Liver (tissue), 10 donors: ENCODE measurements at places on chromosomes 7 and 10. TPM values are rescaled to one million over a fixed set of nuclear protein-coding genes. Genes with fewer than 3 reads are reported as not detected.

- H3K4me3 ChIP-seq, result no peak overlapping the region
- peaks cover 69% of the 10 kb centered on the region for H3K4me1 ChIP-seq
- no peaks in the 10 kb centered on the region for H3K27me3 ChIP-seq
- peaks cover 22% of the 10 kb centered on the region for H3K36me3 ChIP-seq
- H3K27ac ChIP-seq, result peak overlapping the region; percentile 71
- no peak for DNase-seq
Observed at GRCh38 chr7:100022621-100023020, 7.2 kb downstream of the ZKSCAN1 start.

DNA sequence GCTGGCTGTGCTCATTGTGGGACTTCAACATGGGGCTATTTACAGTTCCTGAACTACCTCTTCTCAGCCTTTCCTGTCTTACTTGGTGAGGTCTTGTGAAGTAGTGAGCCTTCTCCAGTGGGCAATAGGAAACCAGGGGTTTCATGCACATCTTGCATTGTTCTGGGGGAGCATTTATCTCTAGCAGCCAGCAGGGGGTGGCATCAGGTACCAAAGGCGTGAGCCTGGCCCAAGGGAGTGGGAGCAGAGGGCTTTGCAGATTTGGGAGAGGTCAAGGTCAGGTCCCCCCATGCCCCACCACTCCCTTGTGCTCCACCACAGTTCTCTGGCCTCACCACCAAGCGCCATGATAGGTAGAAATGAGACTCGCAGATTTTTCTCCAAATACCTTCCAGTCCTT lies 85.4 kb upstream of the NPTX2 start:
- H3K27me3 ChIP-seq, result no peaks in the 10 kb centered on the region
- H3K36me3 ChIP-seq, result no peaks in the 10 kb centered on the region
- H3K4me1 ChIP-seq, result no peaks in the 10 kb centered on the region
- H3K27ac ChIP-seq, result no peak overlapping the region
- no peak overlapping the region for H3K4me3 ChIP-seq
- no peak for DNase-seq

GRCh38 chr7:11841657-11842056 lies 9.7 kb upstream of the THSD7A start:
- DNase-seq, result no peak
- no peaks in the 10 kb centered on the region for H3K4me1 ChIP-seq

GRCh38 chr7:91435381-91436059 lies 171.3 kb downstream of the FZD1 start:
- DNase-seq, result no peak
- no peak overlapping the region for H3K4me3 ChIP-seq
- H3K27me3 ChIP-seq, result no peaks in the 10 kb centered on the region
- H3K36me3 ChIP-seq, result no peaks in the 10 kb centered on the region

DNA sequence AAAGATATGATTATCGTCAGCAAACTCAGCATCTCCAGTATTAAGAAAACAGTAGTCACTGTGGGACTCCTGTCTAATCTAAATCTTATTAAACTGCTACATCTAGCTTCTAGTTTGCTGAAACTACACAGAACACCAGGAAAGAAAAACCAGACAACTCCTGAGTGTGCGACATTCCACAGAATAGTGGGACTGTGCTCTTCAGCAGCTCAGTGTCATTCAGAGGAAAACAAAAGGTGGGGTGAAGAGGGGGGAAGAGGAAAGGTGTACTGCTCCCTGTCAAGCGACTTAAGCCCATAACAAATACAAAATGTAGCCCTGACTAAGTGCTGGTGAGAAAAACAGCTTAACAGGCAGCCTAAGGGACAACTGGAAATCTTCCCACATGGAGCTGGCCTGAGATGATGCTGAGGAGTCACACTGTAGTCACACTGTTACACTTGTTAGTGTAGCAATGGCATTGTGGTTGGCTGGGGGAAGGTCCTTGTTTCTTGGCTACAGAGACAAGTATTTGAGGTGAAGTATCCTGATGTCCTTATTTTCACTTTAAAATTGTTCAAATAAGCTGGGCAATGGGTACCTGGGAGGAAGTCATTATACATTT lies 135.5 kb downstream of the USP6NL start:
- peaks cover 11% of the 10 kb centered on the region for H3K36me3 ChIP-seq
- H3K4me3 ChIP-seq, result no peak overlapping the region
- no peaks in the 10 kb centered on the region for H3K27me3 ChIP-seq

GRCh38 chr7:128724743-128725142 lies 14.4 kb upstream of the CALU start:
- no peaks in the 10 kb centered on the region for H3K36me3 ChIP-seq
- no peak for DNase-seq
- H3K27ac ChIP-seq, result no peak overlapping the region

The GRB10 gene
- total RNA-seq, result 19.6 TPM

DNA sequence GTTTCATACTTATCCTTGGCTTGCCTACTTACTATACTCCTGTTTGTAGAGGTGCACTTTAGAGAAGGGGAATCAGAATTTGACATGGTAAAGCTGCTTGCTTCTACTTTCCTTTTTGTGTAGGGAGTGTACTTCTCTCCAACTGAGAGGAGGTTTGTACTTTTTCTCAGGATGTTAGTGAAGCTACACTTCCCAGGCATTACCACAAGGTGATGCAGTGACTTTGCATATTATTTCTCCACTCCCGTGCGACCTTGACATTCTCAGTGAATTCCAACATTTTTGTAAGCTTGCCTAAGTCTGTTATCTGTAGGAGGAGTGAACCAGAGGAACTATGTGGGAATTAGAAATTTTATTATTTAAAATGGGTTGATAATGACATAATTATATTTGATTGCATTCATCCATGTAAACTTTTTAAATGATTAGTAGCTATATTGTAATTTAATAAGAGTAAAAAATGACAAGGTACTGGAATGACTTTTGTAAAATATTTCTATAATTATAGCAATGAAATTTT lies 5.2 kb downstream of the TAX1BP1 start:
- no peak overlapping the region for H3K4me3 ChIP-seq
- no peaks in the 10 kb centered on the region for H3K27me3 ChIP-seq
- peaks cover 46% of the 10 kb centered on the region for H3K4me1 ChIP-seq
- no peak overlapping the region for H3K27ac ChIP-seq
- DNase-seq, result no peak
- no peaks in the 10 kb centered on the region for H3K36me3 ChIP-seq

The PUS7 gene
- 5.5 TPM for total RNA-seq

DNA sequence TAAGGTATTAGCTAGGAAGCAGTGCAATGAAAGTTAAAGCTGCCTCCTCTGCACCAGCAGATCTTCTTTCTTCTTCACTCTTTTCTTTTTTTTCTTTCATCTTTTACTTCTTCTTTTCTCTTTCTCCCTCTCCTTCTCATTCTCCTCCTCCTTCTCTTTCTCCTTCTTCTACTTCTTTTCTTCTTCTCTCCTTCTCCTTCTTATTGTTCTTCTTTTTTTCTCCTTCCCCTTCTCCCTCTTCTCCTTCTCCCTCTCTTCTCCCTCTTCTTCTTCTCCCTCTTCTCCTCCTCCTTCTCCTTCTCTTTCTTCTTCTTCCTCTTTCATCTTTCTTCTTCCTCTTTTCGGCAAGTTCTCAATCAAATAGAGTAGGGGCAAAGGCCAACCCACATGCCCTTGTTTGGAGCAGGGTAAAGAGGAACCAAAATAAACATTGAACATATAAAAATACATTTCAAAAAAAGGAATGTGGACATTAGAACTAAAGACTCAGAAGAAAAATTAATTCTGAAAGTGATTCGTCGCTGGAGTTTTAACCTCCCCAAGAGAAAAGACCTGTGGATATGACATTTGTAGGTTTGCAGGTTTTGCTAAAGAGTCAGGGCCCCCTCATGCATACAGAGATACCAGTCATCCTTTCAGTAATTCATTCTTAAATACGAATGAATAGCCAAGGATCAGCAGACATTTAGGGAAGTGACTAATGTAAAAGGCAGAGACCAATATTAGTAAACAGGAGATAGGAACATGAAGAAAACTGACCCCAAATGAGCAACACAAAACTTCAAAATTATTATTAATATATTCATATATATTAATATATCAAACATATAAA lies 93.0 kb upstream of the RSU1 start:
- H3K4me1 ChIP-seq, result no peaks in the 10 kb centered on the region
- no peak overlapping the region for H3K4me3 ChIP-seq
- no peaks in the 10 kb centered on the region for H3K36me3 ChIP-seq

DNA sequence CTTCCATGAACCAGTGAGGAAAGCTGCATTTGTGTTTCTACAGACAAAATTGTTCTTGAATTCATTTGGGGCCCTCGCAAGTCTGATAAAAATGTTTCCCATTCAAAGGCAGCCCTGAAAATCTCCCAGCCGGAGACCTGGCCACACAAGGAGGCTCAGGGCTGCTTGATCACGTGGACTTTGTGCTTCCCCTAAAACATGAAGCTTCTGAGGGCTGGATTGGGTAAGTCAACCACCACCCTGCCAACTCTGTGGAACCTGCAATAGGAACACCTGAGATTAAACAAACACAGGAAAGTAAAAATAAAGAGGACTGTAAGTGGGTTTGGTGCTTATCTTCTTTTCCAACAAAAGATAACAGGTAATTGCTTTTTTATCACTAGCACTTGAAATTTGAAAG lies 133.8 kb downstream of the C10orf90 start:
- H3K27ac ChIP-seq, result no peak overlapping the region
- no peak for DNase-seq
- H3K27me3 ChIP-seq, result no peaks in the 10 kb centered on the region

DNA sequence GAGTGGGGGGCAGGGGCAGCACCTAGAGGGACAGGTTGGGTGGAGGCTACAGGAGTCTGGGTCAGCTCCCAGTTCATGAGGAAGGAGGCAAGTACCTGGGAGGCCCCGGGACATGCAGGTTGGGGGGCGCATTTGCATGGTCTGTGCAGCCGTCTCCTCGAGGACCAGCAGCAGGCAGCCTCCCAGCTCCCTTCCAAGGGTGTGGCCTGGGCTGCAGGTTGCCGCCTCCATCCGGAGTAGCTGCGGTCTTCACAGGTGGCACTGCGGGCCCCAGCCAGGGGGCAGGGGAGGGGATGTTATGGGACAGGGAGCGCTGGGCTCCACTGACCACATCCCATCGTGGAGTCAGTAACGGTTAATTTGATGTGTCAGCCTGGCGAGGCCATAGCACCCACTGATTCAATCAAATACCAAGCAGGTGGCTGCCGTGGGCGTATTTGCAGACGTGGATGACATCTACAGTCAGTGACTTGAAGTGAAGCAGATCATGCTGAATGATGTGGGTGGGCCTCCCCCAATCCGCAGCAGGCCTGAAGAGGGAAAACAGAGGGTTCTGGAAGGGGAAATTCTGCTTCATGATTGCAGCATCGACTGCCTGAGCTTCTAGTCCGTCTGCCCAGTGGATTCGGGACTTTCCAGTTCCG lies 81.6 kb downstream of the PRKAG2 start:
- H3K4me1 ChIP-seq, result peaks cover 73% of the 10 kb centered on the region
- peak overlapping the region; percentile 92 for H3K27ac ChIP-seq
- no peak overlapping the region for H3K4me3 ChIP-seq
- DNase-seq, result no peak
- H3K27me3 ChIP-seq, result no peaks in the 10 kb centered on the region

The SEMA4G gene
- total RNA-seq, result 13.9 TPM

DNA sequence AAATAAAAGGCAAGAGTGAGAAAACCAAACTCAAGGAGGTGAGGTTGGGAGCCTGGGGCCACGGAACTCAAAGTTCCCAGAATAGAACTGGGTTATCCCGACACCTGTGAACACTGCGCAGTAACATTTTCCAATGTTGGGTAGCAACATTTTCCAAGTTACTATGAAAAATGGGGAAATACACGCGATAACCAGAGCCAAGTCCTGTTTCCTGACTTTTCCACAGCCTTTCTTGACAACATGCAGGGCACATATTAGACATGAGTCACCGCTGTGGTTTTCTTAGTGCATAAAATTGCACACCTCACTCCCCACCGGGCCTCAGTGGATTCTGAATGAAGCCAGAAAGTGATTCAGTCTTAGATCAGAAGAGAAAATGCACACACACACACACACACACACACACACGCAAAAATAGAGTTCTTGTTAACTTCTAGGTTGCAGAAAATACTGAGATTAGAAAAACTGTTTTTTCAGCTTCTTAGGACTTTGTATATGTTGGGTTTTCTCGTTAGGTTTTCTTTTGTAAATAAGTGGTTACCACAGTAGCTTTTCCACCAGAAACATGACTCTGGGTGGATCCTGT lies 70.0 kb downstream of the CAMK1D start:
- DNase-seq, result no peak
- no peak overlapping the region for H3K4me3 ChIP-seq
- H3K36me3 ChIP-seq, result no peaks in the 10 kb centered on the region
- no peak overlapping the region for H3K27ac ChIP-seq

GRCh38 chr7:22717760-22718159 lies 9.2 kb upstream of the IL6 start:
- no peak overlapping the region for H3K4me3 ChIP-seq
- H3K27me3 ChIP-seq, result no peaks in the 10 kb centered on the region
- H3K27ac ChIP-seq, result no peak overlapping the region
- no peaks in the 10 kb centered on the region for H3K4me1 ChIP-seq

DNA sequence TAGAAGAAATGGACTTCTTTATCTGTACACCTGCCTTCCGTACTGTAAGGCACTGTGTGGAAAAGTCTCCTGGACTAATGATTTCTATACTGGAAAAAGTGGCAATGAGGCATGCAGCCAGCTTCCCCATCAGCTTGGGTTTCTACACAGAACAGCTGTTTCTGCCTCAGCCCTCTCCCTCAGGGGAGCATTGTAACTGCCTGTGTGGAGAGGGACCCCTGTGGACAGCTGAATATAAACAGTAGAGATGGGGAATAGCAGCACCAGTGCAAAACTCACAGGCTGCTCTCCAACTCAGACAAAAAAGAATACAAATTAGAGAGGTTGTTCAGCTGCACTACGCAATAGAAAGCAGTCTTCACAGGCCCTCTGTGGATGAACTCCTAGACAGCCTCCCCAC lies 451.3 kb upstream of the MBL2 start:
- DNase-seq, result no peak
- H3K36me3 ChIP-seq, result no peaks in the 10 kb centered on the region
- H3K27me3 ChIP-seq, result no peaks in the 10 kb centered on the region
- no peak overlapping the region for H3K27ac ChIP-seq
- no peaks in the 10 kb centered on the region for H3K4me1 ChIP-seq
- no peak overlapping the region for H3K4me3 ChIP-seq

The FKBP9 gene
- 44.8 TPM for total RNA-seq

- no peaks in the 10 kb centered on the region for H3K4me1 ChIP-seq
- no peak overlapping the region for H3K27ac ChIP-seq
- H3K36me3 ChIP-seq, result no peaks in the 10 kb centered on the region
- H3K4me3 ChIP-seq, result no peak overlapping the region
Observed at GRCh38 chr7:46485481-46486065, 564.5 kb upstream of the IGFBP3 start.

The HTR5A gene
- total RNA-seq, result not detected

- no peak for DNase-seq
- H3K36me3 ChIP-seq, result no peaks in the 10 kb centered on the region
- no peak overlapping the region for H3K4me3 ChIP-seq
- H3K27ac ChIP-seq, result no peak overlapping the region
- H3K4me1 ChIP-seq, result peaks cover 1% of the 10 kb centered on the region
Observed at GRCh38 chr10:63666836-63667383, 145.7 kb downstream of the REEP3 start.

The FAM25G gene
- not detected for total RNA-seq

GRCh38 chr10:43024524-43024923 lies 52.3 kb upstream of the RET start:
- H3K36me3 ChIP-seq, result no peaks in the 10 kb centered on the region
- no peak for DNase-seq
- H3K4me3 ChIP-seq, result no peak overlapping the region
- H3K4me1 ChIP-seq, result peaks cover 12% of the 10 kb centered on the region
- no peaks in the 10 kb centered on the region for H3K27me3 ChIP-seq
- H3K27ac ChIP-seq, result no peak overlapping the region
